Daoy (cell line): ENCODE measurements at places on chromosomes 6 and 20. TPM values are rescaled to one million over a fixed set of nuclear protein-coding genes. Genes with fewer than 3 reads are reported as not detected.

DNA sequence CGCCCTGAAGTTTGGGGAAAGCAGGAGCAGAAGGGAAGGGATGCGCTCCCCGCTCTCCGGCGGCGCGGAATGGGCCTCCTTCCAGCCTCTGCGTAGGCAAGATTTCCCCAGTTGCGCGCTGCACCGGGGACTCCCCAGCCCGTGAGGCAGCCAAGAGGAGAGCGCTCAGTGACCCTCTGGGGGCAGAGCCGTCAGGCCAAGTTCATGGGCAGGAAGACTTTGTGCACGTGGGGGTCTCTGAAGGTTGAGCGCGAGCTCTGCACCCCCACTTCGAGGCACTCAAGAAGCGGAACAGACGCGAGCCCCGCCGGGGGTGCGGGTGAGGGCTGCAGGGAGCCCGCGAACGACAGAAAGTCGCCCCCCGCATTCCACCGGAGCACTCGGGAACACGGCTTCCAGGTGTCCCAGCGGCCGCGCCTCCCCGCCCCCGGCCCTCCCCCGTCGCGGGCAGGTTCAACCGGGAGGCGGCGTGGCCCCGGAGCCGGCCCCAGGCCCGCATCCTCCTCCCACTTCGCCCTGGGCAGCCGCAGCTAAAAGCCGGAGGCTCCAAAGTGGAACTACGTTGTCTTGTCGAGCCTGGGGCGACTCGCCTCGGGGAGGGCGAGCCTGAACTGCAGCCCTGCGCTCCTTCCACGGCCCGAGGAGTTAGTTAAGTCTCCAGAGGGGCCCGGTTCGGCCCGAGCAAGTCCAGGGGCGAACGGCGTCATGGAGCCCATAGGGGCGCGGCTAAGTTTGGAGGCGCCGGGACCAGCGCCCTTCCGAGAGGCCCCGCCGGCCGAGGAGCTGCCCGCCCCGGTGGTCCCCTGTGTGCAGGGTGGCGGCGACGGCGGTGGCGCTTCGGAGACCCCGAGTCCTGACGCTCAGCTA is at the start of gene PPP1R3G:
Gene PPP1R3G, plus strand, starts transcription at position 561 of the 867 bp plus-strand sequence. Its CDS starts 145 bp downstream, at position 706.
- DNase-seq: peak; percentile 67

GRCh38 chr6:161568885-161569456 is 295.1 kb upstream of the AGPAT4 start:
- no peak for DNase-seq

C6orf15 gene
- not detected in 2 replicates for total RNA-seq

DNA sequence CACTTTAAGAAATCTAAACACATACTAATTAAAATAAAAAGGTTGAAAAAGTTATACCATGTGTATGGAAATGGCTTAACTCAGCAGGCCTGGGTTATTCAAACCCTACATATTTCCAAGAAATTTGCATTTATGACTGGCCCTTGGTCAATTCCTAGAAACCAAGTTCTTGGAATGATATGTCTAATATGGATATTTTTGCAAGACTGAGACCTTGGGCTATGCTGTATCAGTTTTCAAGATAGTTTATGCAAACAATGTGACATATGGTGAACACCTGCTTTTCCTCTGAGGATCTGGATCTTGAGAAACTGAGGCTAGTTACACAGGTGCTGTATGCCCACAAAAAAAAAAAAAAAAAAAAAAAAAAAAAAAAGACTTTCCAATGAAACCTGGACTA is 536.9 kb upstream of the HS3ST5 start:
- no peak for DNase-seq

DNA sequence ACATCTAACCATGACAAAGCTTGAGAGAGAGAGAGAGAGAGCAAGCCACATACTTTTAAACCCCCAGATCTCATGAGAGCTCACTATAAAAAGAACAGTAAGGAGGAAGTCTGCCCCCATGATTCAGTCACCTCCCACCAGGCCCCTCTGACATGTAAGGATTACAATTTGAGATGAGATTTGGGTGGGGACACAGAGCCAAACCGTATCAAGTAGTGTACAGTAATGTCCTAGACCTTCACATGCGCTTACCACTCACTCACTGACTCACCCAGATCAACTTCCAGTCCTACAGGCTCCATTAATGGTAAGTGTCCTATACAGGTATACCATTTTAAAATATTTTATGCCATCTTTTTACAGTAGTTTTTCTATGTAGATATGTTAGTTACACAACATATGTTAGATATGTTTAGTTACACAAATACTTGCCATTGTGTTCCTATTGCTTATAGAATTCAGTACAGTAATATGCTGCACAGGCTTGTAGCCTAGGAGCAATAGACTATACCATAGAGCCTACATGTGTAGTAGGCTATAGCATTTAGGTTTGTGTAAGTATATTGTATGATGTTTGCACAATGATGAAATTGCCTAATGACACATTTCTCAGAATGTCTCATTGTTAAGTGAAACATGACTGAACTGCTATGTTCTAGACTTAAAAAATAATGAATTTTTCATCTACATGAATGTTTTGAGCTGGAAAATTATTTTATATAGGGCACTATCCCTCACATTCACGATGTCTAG is 11.7 kb downstream of the TSPYL1 start:
- DNase-seq: no peak

CNKSR3 gene
- total RNA-seq: 13.0 and 14.9 TPM in 2 replicates

- no peak for DNase-seq
Observed at GRCh38 chr20:25005220-25005619, 12.7 kb upstream of the APMAP start.

- no peak for DNase-seq
Observed at GRCh38 chr6:122751326-122751725, 28.2 kb upstream of the FABP7 start.

CST2 gene
- not detected in 2 replicates for total RNA-seq

DNA sequence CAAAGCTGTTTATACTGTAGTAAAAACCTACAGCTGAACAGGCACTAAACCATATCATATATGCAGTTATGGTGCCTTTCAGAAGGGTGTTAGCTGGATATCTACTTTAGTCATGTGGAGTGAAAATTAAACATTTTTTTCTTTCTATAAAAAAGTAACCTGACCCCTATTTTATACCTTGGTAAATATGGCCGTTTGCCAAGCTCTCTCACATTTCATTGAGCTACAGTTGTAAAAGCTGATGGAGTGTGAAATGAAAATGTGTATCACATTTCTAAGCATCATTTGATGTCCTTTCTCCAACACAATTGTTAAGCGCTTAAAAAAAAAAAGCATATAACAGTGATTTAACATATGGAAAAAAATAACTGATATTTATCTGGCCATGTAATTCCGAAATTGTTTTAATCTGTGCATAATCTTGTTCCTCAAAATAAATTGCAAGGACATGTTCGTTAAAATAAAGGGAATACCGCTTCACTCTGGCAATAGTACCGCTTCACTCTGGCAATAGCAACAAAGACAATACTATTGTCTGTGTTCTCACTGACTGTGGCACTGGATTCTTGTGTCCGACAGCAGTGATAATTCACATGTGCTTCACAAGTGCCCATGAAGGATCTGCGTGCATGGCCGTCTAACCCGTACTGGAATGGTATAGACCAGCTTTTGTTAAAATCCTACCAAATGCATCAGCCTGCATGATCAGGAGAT is 391.8 kb upstream of the SOX4 start:
- DNase-seq: peak; percentile 40

FHL5 gene
- not detected in 2 replicates for total RNA-seq

GATA5 gene
- not detected in 2 replicates for total RNA-seq

HBS1L gene
- 126 and 141 TPM in 2 replicates for total RNA-seq

DNA sequence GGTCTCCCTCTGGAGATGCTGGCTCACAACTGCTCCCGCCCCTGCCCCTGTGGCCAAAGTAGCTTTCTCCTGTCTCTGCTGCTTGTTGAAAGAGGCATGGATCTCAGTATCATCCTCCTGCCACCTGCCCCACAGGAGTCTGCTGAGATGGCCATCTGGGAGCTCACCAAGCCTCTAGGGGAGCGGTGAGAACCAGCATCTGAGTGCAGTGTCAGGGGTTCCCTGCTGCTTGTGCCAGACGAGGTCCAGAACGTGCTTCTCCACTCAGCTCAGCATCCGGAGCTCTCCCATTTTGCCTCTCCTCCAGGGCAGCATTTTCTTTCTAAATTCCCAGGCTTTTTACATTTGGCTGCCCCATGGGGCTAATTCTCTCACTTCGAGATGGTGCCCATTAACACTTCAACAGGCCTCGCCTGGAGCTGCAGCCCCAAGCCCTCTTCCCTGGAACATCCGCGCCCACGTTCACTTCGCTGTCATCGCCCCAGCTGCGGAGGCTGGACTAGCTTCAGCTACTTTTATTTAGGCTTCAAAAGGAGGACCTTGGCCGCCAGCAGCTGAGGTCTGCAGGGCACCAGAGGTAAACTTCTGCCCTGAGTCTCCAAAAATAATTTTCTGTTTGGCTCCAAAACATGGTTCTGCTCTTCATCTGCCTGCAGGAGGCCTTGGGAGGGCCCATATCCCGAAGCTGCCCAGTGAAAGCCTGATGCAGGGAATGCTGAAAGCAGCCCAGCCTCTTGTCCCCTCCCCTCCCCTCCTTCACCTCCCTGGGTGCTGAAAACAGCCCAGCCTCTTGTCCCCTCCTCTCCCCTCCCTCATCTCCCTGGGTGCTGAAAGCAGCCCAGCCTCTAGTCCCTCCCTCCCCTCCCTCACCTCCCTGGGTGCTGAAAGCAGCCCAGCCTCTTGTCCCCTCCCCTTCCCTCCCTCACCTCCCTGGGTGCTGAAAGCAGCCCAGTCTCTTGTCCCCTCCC is 25.2 kb upstream of the MLN start:
- DNase-seq: no peak

DNA sequence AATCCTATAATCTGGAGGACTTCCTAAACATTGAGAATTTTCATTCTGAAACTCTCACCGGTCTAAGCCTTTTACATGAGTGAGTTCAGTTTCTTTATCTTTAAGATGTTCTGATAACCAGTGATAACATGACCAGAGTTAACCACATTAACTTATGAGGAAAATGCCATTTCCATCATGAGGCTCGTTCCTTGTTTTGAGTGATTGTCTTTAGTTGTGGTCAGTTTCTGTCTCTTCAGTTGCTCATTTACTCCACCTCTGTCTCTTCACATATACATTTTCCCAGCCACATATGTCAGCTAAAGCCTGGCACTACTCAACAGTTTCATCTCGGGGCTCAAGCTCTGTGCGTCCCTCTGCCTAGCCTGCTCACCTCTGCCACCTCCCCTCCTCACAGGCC is 70.4 kb downstream of the JAG1 start:
- no peak for DNase-seq

VNN1 gene
- total RNA-seq: 0.23 TPM in 1 of 2 replicates, not detected in the other

- no peak for DNase-seq
Observed at GRCh38 chr20:44412402-44413144, 57.1 kb downstream of the HNF4A start.

DNA sequence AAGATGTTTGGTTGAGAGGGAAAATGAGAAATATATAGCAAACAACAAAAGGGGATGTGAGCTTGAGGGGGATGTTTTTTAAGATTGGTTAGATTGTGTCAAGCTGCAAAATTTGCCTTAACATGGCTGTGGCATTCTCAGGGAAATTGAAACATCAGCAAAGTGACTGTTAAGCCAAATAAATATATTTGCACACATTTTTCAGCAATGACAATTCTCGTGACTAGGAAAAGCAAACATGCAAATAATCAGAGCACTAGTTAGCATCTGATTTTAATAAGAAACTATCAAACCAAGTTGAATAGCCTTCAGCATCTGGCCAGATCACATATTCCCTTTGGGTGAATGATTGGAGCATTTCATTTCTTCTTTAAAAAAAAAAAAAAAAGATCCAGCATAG is 262.8 kb downstream of the TBC1D7 start:
- DNase-seq: no peak

GRCh38 chr6:133983099-133983939 is 30.3 kb downstream of the TBPL1 start:
- peak; percentile 91 for DNase-seq

SPATS1 gene
- not detected in 2 replicates for total RNA-seq

OR2H1 gene
- not detected in 2 replicates for total RNA-seq

DNA sequence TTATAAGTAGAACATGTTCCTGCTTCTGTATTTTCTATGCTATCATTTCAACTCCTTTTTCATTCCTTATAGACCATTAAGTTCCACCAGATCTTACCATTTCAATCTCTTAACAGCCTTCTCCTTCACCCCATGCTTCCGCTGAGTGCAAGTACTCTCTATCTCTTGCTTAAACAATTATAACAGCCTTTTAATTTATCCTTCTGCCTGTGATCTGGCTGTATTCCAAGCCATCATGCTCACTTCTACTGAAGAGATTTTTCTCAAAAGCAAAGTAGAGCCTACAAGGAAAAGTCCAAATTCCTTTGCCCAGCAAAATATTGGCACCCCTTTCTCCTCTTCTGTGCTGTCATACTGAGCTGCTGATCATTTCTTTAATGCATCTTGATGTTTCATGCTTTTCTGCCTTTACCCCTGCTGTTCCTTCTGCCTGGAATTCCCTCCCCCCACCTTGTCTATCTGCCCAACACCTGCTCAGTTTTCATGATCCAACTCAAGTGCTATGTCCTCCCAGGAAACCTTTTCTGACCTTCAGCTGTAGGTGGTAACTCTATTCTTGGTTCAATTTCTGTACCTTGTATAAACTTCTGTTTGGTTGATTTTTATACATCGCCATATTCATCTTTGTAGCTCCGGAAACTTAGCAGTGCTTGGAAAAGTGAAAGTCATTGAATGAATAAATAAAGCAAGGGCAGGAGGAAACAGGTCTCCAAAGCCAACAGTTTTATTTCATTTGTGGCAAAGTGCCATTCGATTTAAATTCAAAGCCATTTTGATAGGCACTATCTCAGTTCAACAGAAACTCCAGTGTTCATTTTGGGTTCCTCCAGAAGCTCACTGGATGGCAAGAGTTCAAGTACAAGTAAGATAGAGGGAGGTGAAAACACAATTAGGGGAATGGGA is 10.5 kb upstream of the BMP2 start:
- no peak for DNase-seq

B4GALT5 gene
- total RNA-seq: 18.2 and 19.8 TPM in 2 replicates

DNA sequence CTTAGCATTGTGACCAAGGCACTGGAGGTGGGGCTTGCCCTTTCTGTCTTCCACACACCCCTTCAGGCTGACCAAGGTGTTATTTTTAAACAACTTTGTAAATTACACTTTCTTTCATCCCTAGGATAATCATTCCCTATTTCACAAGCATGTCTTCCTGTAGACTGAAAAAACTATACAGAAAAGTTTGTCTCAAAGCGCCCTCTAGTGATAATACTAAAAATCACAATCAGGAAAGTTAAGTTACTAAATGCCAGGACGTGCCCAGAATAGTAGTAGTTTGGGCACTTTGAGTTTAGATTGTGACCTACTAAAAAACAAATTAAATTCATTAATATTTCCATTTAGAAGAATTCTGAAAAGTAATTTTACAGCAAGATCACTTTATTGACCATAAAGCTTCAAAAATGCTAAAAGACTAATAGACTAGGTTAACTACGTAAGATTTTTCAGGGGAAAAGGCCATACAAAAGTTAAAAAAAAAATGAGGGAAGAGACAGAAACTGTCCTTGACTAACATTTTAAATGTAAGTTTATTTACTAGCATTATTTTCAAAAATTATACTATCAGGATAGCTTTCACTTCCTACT is 123.3 kb upstream of the DUSP22 start:
- no peak for DNase-seq

ISM1 gene
- 0.46 and 1.1 TPM in 2 replicates for total RNA-seq

GRCh38 chr6:37801605-37801940 is 18.0 kb upstream of the ZFAND3 start:
- DNase-seq: no peak
